ENCODE measurements at places on chromosomes 5 and 9.

- no peak for DNase-seq
Measured at GRCh38 chr5:172007175-172008110, 1.0 kb upstream of the FBXW11 start.

- DNase-seq = no peak
Measured at GRCh38 chr9:121889990-121890563, 203.0 kb downstream of the TTLL11 start.

- no peak for DNase-seq
Measured at GRCh38 chr5:65026816-65027548, 258.3 kb downstream of the CWC27 start.

DNA sequence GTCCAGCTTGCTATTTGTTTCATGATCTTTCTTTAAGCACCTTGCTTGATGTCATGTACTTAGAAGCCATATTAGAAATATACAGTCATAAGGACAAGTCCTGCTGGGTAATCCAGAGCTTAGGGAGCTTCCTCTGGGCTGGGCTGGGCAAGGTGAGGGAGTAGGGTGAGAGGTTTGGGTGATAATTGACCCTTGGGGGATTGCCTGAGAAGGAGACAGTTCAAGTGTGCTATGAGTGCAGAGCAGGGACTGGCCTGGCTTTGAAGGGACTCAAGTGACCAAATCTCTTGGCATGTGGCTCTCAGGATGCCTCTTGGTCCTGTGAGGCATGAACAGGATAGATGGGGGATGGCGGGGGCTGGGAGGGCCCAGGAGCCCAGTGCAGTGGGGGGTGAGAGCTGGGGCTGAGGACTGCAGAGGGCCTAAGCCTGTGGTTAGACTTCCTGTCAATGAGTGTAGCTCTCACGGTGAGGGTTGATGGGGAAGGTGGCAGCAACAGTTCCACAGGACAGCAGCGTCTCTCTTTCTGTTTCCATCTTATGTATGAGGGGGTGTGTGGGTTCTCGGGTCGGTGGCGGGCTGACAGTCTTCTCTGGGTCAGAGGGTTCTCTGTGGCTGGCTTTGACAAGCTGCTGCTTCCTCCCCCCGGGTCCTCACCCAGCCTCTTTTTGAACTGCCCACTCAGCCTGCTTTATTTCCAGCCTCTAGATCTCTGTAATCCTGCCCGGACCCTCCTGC lies 53.5 kb downstream of the RGS3 start:
- DNase-seq = peak; percentile 59

GRCh38 chr5:156037151-156037909 lies 289.6 kb upstream of the SGCD start:
- no peak for DNase-seq

GRCh38 chr5:73532195-73532594 lies 33.2 kb downstream of the ANKRA2 start:
- DNase-seq = no peak

DNA sequence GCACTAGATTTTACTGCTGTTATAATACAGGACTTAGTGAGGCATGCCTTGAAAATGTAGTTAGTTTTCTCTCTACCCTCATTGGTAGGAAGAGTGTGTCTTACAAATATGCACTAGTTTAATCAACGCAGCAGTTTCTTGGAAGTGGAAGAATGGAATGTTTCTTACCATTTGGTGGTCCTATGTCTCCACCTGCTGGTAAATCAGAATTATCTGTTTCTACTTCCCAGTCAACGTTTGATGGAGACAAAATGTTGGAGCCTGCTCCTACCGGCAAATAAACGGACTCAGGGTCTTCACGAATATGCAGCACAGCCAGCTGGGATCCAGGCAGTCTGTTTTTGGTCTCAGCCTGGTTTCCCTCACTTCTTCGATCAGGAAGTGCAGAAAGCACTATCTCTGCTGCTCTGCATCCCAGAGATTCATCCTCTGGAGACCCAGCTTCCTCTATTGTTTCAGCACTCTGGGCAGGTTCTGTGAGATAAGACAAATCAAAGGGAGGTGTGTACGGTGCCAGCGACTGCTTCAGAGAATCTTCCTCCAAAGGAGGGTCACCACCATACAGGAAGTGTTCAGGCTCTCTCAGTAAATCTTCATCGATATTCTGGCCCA lies 59.5 kb upstream of the PCA3 start:
- no peak for DNase-seq

DNA sequence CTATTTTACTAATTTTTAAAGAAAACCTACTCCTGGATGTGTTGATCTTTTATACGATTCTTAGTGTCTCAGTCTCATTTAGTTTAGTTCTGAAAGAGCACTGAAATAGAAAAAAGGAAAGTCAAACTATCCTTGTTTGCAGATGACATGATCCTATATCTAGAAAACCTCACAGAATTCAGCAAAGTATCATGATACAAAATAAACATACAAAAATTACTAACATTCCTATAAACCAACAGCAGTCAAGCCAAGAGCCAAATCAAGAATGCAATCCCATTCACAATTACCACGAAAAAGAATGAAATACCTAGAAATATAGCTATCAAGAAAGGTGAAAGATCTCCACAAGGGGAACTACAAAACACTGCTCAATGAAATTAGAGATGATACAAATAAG lies 225.8 kb upstream of the CDH18 start:
- DNase-seq = no peak

DNA sequence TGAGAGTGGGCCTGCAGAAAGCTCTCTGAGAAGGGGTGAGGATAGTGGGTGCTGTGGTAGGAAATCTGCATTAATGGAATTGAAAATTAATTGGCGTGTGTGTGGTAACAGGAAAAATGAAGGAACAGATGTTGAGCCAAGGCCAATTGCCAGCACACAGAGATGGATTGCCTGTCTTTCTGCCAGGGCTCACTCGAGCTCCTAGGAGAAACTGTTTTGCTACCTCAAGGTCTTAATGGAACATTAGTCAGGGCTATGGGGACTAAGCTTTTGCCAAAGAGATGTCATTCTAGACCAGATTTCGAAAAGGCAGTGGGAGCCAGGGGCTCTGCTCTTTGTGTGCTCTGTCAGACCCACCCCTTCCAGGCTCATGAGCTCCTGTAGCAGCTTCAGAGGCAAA lies 124.0 kb upstream of the EFNA5 start:
- no peak for DNase-seq

DNA sequence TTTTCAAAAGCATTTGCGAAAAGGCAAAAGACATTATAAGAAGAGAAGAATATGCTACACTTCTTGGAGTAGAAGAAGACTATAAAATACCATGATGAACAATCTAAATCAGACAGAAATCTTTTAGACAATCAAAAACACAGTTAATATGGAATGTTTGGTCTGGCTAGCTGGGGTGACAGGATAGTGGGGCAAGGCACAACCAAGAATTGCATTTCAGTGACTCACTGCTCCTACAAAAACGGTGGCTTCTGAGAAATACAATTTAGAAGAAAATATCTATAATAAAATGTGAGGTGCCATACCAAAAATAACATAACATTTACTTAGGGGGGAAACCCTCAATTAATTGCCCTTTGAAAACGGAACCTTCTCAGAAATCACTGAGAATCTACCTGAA lies 363.4 kb downstream of the NPR3 start:
- no peak for DNase-seq

- DNase-seq = no peak
Measured at GRCh38 chr5:134545070-134545868, 19.8 kb downstream of the JADE2 start.

DNA sequence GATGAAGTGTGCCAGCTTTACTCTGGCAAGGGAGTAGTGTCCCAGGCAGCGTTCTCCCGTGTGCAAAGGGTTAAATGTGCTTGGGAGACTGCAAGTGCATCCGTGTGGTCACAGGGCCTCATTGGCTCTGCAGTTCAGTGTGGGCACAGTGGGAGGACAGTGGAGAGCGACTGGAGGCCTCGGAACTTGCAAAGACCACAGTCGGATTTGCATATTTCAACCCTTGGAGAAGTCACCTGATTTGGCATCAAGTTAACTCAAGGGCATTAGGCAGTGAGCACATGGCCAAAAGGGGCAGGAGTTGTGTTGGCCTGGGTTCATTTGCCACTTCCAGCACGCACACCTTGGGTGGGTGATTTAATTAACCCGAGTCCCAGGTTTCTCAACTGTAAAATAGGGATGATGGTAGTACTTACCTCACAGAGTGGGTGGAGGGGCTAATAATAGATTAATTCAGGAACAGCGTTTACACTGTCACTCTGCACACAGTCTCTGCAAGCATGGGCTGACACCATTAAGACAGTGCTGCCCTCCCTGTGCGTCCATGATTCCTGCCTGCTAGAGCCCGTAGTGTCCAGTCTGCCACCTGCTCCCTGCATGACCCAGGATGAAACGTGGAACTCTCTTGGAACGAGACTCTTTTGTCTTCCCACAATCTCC lies 22.7 kb downstream of the JADE2 start:
- DNase-seq = no peak

DNA sequence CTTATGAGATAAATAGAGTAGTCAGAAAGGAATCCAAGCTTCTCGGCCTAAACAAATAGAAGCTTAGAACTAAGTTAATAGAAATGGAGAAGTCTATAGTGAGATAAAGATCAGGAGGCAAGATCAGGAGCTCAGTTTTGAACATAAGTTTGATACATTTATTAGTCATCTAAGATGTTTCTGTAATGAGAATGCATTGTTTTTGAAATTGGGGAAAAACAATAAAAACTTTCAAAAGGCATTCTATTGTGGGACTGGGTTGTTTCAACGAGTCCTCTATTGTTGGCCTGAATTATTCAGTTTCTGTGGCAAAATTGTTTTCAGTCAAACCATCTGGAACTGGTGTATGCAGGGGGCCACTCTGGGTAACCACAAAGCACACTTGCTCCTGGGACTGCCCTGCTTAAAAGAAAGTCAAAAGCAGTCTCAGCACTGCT lies 181.0 kb upstream of the CLINT1 start:
- DNase-seq = no peak

GRCh38 chr5:131947445-131947844 lies 2.0 kb upstream of the MEIKIN start:
- DNase-seq = no peak

DNA sequence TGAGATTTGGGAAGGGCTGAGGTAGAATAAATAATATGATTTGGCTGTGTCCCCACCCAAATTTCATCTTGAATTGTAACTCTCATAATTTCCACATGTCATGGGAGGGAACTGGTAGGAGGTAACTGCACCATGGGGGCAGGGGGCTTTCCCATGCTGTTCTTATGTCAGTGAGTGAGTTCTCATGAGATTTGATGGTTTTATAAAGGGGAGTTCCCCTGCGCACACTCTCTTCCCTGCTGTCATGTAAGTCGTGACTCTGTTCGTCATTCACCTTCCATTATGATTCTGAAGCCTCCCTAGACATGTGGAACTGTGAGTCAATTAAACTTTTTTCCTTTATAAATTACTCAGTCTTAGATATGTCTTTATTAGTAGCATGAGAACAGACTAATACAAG lies 115.5 kb upstream of the STARD4 start:
- DNase-seq = peak; percentile 13

DNA sequence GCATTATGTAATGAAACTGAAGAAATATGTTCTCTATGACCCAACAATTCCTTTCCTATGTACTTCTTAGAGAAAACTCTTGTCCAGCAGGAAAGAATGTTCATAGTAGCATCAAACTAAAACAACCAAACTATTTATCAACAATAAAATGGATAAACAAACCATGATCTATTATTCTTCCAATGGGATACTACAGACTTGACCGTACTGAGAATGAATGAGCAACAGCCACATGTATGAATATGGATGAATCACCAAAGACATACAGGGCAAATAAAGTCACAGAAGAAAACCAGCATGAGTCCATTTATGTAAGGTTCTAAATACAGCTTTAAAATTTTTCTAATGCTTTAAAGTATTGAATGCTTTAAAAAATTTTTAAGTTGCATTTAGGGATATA lies 73.6 kb upstream of the SUSD1 start:
- DNase-seq = no peak

DNA sequence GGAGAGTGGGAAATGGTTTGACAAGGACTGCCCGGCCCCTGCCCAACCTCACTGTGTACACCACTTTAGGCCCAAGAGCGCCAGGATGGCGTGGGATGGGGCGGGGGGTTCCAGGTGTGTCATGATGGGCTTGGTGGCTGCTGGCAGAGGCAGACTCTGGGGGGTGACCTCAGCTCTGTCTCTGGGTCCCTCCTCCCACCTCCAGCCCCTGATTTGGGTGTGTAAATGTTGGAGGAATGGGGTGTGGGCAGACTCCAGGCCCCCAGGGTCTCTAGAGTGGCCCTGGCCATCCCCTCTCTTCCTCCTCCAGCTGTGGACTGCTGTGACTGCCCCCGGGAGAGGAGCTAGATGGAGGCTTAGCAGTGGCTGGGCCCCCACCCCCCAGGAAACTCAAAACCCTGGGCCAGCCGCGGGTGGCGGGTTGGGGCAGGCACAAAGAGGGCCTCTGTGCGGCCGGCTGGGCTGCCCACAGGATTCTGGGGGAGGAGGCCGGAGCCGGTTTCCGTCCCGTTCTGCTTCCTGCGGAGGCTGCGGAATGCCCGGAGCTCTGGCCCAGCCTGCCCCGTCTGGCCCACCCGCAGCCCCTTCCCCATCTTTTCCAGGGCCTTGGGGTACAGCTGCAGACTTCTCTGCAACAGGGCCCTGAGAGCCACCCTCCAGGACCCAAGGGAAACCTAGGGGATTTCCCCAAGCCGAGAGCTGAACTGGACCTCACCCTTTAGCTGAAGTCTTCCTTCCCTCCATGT lies 23.1 kb downstream of the CXXC5 start:
- no peak for DNase-seq

GRCh38 chr5:91528831-91529230 lies 145.7 kb upstream of the ARRDC3 start:
- DNase-seq = no peak

DNA sequence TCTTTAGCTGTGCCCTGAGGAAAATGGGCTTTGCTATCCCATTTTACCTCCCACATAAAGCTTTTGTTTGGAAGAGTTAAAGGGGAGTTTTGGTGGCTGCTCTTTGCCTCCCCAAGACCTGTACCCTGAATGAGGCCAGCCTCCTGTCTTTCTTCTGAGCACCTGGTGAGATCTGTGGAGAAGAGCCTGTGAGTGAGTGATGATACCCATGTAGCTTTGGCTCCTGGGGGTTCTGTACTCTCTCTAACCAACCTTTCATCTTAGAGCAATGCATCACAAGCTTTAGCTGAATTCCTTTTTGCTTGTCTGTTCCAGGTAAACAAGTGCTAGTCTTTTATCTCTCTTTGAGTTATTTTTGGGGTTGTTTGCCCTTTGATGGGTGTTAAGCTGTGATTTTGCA lies 73.6 kb downstream of the SCAMP1 start:
- DNase-seq = no peak

DNA sequence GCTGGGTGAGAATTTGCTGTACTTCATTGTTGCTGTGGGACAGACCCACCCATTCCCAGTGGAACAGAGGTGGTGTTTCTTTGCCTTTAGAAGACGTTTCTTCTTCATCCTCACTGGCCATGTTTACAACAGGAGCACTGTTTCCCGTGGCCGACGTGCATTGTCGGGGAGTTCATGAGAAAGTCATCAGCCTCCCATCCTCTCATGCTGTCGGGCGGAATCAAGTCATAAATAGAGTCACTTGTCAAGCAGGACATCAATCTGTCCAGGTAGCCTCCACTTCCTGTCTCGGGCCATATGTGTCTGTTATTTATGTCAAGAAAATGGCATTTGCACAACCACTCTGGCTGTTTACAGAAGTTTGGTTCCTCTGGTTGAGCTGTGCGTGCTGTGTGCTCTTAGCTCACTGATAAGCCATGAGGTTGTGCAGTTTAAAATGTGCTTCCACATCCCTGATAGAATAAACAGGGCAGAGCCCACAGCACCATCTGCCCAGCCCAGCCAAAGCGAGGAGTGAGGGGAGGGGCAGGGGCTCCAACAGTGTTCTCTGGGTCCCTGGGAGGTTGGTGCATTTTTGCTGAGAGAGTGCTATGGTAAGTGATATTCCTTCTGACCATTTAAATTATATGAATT lies 401.9 kb upstream of the IRX2 start:
- no peak for DNase-seq

- no peak for DNase-seq
Measured at GRCh38 chr9:73223594-73223993, 71.9 kb downstream of the ANXA1 start.
